Fibroblast of lung (primary cell): ENCODE measurements at places on chromosomes 7 and 10. TPM values are rescaled to one million over a fixed set of nuclear protein-coding genes. Genes with fewer than 3 reads are reported as not detected.

Gene SEMA3D
- total RNA-seq: 4.6 and 12.1 TPM in 2 replicates

Gene MET
- total RNA-seq: 29.8 and 44.4 TPM in 2 replicates

Gene PLAU
- 60.1 and 93.6 TPM in 2 replicates for total RNA-seq

Gene PVRIG
- total RNA-seq: not detected in 2 replicates

Gene SHTN1
- total RNA-seq: 0.26 and 0.33 TPM in 2 replicates

Gene DNAAF5
- 10.3 and 14.2 TPM in 2 replicates for total RNA-seq

Gene OR6B1
- not detected in 2 replicates for total RNA-seq

Gene FAM180A
- total RNA-seq: 24.4 and 38.5 TPM in 2 replicates

Gene CPN1
- total RNA-seq: not detected in 2 replicates

Gene SLC39A12
- total RNA-seq: not detected in 2 replicates

Gene SFR1
- 5.4 and 6.2 TPM in 2 replicates for total RNA-seq

Gene GATAD1
- 25.9 and 32.4 TPM in 2 replicates for total RNA-seq

Gene TRIL
- 0.17 and 0.77 TPM in 2 replicates for total RNA-seq
